ENCODE measurements at places on chromosomes 12 and 14.

DNA sequence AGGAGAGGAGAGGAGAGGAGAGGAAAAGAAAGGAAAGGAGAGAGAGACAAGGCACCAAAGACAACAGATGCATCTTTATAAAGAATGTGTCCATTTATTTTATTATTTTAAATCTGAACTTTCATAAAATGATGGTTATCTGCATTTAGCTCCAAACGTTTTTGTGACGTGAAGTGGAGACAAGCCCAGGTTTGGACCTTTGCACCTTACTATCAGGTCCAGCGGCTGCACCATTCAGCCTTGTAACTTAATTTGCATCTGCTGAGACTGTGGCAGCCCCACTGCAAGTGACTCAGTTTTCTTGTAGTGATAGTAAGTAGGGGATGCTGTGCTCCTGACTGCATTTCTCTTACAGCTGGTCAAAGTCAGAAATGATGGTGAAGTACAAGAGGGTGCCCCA is 130.7 kb downstream of the NTF3 start:
- no peak for DNase-seq

DNA sequence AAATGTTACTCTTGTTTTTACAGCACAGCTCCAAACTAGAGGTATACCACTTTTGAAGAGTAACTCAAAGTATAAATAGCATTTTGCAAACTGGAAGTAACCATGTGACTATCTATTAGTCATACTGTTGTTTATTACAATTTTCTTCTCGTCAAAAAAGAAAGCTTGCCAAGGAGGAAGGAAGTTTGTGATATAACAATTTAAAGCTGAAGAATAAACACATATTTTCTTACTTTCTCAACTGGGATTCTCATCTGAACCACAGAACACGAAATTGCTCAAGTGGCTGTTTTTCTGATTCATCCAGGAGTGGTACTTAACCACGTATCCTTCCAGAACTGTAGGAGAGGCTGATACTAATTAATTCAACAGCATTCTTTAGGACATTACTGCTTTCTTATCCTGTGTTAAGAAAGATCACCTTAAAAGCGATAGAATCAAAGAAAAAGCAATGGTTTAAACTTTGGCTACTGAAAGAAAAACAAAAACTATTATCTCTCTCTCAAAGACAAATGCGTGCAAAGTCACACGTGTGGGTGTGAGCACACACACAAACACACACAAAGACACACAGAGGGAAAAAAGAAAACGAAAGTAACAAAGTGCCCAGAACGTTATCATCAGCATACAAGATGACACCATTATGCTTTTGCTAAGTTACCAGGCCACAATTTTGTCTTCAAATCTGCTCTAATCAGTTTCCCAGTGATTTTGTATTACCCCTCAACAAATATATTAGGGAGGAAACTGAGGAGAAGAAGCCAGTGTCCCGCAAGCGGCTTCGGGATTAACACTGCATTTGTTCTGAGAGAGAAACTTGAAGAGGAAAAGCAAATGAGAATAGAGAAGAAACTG is at the start of gene CLEC2B:
TSS of gene CLEC2B (minus strand) at position 48 of the 855 bp plus-strand sequence.
- no peak for DNase-seq

DNA sequence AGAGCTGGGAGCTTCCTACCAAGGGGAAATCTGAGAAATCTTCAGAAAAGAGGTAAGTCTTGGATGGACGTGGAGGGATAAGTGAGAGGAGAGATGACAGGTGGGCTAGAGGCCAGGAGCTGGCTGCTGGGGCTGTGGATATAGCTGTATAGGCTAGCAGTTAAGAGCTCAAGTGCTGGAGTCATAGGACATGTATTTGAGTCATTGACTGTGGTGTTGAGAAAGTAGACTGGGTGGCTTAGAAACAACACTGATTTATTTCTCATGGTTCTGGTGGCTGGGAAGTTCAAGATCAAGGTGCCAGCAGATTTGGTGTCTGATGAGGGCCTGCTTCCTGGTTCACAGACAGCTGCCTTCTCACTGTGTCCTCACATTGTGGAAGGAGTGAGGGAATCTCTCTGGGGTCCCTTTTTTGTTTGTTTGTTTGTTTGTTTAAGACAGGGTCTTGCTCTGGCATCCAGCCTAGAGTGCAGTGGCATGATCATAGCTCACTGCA is 151.1 kb upstream of the FUT8 start:
- no peak for DNase-seq

- no peak for DNase-seq
Observed at GRCh38 chr12:92899386-92900001, 29.6 kb downstream of the EEA1 start.

GRCh38 chr14:26833621-26834176 is 235.9 kb upstream of the NOVA1 start:
- DNase-seq, result no peak

GRCh38 chr14:23524954-23525353 is 26.6 kb downstream of the ZFHX2 start:
- DNase-seq, result no peak

- DNase-seq, result no peak
Observed at GRCh38 chr12:51209259-51209658, 8.6 kb downstream of the POU6F1 start.

DNA sequence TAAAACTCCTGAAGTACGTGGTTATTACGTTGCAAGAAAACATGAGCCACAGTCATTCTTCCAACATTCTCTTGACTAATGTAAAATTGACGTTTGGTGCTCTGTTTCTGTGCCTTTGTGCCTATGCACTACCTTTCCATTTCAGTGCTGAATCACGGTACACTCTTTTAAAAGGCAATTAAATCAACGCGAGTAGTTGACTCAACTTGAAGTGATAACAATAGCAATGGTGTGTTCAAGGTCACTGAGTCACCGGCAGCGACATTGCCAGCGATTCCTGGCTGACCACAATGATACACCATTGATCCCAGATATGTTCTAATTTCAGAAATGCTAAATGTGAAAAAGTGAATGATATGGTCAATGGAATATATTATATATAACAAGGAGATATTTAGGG is 17.8 kb downstream of the AK7 start:
- DNase-seq, result no peak

DNA sequence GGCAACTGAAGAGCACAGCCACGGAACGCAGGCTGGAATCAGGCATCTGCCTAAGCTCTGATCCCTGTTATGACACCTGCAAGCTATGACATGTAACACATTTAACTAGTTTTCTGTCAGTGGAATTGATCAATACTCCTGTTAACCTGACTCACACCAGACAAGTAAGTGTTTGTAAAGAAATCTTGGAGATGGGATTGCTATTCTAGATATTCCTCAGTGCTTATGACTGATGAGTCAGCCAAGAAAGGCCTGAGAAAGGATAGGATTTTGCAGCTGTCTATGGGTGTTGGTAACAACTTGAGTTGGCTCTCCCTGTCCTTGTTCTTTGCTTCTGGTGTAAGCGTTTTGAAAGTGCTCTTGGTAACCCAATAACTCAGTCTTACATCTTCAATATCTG is 110.5 kb downstream of the GPR135 start:
- no peak for DNase-seq

DNA sequence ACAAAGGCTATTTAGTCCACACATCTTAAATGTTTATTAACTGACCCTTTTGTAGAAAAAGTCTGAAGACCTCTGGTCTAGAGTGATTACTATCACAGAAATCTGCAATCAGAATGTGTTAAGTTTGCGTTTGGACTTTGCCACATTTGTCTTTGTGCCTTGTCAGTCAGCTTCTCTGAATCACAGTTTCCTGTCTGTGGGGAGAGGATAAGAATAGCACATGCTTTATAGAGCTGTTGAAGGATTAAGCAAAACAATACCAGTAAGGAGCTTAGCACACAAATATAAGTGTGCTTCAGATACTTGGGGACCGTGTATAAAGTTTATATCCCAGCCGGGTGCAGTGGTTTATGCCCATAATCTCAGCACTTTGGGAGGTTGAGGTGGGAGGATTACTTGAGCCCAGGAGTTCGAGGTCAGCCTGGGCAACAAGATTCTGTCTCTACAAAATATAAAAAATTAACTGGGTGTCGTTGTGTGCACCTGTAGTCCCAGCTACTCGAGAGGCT is 63.0 kb upstream of the BTG1 start:
- DNase-seq, result peak; percentile 28

- DNase-seq, result no peak
Observed at GRCh38 chr14:92701826-92702225, 46.6 kb downstream of the LGMN start.

DNA sequence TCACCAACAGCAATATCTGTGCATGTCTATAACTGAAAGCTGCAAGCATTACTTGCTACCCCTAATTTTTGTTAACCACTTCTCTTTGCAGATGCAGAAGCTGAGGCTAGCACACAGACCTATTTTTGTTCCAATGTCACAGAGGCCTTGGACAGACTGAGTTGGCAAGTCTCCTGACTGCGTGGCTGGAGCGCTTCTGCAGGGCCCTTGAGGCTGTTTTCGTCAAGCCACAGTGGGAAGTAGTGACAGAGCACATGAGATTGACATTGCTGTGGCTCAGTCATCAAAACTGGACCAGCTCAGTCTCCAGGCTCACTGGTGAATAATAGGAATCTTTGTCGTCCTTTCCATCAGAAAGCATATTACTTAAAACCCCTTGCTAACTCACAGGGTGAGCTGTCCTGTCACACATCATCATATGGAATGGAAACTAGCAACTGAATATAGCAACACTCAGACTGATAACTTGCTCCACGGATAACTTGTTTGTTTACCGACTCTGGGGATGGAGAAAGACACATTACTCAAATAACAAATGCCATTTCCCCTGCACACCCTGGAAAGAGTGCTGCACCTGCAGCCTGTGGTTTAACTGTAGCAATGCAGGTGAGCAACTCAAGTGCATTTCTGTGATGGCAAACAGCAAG is 43.6 kb upstream of the DDX11 start:
- no peak for DNase-seq

DNA sequence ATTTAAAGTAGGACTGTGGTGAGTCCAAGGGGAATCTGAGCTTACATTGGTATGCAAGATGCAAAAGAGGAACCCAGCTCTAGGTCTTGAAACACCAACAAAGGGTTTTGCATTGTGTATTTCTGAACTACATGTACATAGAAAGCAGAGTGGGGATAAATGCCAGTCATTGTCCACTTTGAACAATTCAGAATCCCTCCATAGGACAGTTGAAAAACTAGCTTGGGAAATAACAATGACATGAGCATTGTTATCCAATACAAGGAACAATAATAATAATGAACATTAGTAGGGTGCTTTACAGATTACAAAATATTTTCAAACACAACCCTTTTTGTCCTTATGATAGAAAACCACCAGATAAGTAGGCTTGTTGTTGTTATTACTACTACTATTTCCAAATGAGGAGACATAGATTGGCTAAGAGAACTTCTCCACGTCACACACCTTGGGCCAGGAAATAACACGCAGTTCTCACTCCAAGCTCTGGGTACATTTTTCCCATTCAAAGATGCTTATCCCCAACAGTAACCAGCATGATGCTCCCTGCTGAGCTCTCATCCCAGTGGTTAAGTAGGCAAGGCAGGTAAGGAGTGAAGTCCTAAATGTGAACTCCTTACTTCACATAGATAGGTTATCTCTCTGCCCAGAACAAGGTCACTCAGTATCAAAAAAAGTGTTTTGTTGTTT is 51.7 kb upstream of the RASSF8 start:
- DNase-seq, result no peak

- no peak for DNase-seq
Observed at GRCh38 chr12:23415180-23415579, 534.3 kb downstream of the SOX5 start.

- no peak for DNase-seq
Observed at GRCh38 chr12:41983394-41983793, 161.3 kb downstream of the GXYLT1 start.

- DNase-seq, result no peak
Observed at GRCh38 chr14:105123981-105124765, 44.4 kb downstream of the JAG2 start.

DNA sequence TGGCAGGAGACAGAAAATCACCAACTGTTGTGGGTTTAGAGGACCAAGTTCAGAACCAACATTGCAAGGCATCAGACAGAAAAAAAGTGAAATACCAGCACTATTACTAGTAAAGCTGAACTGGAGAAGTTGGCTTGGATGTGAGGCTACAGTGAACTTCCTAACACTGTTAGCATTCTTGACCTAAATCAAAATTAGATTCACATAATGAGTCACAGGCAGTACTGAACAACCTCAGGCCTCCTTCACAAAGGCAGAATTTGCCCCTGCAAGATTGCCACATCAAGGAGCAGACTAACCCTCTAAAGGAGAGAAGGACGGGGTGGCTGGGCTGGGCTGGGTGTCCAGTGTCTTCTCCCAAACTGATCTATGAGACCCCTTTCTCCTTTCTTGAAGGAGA is 539.7 kb downstream of the SNAPC1 start:
- no peak for DNase-seq

DNA sequence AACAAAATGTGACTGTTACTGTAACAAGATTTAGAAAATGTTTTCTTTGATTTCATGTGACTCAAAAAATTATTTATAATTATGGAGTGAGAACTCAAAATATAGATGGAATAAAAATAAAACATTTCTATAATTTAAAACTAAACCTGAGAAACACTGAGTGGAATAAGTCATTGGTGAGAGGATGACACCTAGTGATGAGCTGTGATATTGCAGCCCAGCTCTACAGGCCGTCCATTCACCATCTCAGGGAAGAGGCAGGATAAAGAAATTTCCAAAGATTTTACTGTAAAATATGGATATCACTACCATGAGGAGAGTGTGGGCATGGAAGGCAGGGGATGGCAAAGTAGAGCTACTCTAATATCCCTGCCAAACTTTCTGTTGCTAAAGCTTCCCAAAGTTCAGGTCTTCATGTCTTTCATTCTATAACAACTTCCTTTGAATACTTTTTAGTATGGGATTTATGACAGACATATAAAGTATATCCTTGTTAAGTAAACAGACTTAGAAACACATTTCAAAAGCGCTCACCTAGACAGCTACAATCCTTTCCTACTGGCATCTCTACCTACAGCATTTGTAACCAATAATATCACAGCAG is 308.0 kb downstream of the ITPR2 start:
- no peak for DNase-seq

DNA sequence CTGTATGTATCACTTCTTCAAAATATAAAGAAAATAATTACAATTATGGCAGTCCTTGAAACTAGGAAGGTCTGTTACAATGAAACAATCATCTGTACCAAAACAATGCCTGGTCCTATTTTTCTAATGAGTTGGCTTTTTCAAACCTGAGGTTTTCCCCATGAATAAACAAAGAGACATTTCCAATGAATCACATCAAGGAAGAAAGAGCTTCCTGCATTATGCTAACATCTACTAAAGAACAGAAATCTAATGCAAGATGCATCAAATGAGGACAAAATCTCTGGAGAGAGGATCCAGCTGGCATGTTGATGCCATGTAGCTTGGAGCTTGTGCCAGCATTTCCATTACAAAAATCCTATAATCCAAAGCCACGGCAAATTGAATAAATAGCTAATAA is 29.3 kb downstream of the NIN start:
- DNase-seq, result no peak

Measured in activated T-cell treated with anti-CD3 and anti-CD28 coated beads, Interleukin-2, amount 50 U/mL, for 1 hour (primary cell).